CD4-positive, alpha-beta T cell treated with Interleukin-4 for 4 hours (primary cell): ENCODE measurements at places on chromosomes 1 and 21.
A peak's percentile ranks its signal among the peaks of the same experiment; 100 is the strongest.

GRCh38 chr1:168958562-168959289 is 147.8 kb upstream of the ATP1B1 start:
- DNase-seq: no peak

GRCh38 chr1:3000671-3001470 is 20.4 kb upstream of the ACTRT2 start:
- no peak for DNase-seq

- no peak for DNase-seq
Measured at GRCh38 chr1:216805233-216805632, 82.0 kb upstream of the ESRRG start.

- no peak for DNase-seq
Measured at GRCh38 chr21:25506261-25506660, 101.0 kb downstream of the MRPL39 start.

- no peak for DNase-seq
Measured at GRCh38 chr1:201933840-201934430, 12.4 kb downstream of the LMOD1 start.

GRCh38 chr1:50421366-50421748 is 1.9 kb downstream of the DMRTA2 start:
- DNase-seq: no peak

DNA sequence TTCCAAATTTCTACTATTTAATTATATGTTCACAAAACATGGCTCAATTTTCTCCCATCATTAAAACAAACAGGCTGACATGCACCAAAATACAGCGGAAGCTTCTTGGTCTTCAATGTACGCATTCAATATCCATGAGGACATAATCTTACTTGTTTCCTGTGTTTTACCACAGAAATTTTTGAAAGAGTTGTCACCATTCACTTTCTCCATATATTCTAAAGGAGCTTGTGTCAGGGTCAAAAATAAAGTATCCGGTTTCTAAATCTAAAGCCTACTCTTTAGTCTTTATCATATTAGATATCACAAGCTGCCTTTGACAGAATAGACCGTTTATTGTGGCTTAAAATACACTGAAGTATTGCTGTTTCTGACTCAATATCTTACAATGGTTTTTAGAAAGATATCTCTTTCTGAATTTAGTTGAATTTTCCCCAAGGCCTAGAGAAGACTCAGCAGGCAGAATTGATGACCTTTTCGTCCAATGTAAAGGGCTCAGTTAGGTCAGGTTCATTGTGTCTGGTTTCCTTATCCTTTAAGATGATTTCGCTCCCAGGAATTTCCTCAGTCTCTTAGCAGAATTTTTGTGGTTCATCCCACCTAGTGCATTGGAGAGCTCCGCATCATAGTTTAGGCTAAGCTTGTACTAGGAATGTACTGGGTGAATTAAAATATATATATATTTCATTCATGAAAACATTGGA is 717.2 kb downstream of the NCAM2 start:
- DNase-seq: no peak

- no peak for DNase-seq
Measured at GRCh38 chr1:197843401-197843800, 59.0 kb upstream of the C1orf53 start.

- peak; percentile 31 for DNase-seq
Measured at GRCh38 chr1:160767395-160768294, 28.3 kb upstream of the LY9 start.

DNA sequence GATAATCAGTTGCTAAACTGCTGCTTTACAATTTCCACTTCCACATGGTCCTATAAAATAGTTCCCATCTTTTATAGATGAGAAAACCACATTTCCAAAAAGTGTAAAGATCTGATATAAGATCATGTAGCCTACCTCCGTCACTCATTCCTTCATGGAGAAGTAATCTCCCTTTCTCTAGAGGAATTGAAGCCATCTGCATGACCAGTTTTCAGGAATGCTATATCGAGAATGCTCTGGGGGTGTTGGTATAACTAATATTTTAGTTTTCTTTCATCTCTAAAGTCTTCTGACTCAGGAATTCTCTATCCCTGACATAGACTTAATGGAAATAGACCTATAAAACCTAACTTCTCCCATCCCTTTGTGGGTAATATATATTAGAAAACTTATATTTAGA is 173.0 kb upstream of the UBE2U start:
- no peak for DNase-seq

- DNase-seq: no peak
Measured at GRCh38 chr1:202230061-202230938, 36.7 kb downstream of the LGR6 start.

DNA sequence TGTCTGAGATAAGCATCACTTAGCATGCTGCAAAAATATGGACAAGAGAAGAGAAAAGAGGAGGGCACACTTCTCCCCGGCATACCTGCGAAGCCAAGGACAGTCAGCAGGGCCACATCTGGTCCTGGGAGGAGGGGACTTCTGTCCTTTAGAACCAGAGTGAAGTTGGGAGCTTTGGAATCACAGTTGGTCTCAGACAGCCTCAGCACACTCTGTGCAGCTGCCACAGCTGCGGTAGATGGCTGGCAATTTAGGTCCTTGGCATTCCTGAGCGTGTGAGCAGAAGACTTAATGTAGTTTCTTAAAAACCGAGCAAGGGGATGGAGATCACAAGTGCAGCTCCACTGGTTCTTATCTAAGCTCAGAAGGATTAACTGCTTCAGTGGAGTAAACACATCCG is 32.3 kb downstream of the LRRC53 start:
- no peak for DNase-seq

DNA sequence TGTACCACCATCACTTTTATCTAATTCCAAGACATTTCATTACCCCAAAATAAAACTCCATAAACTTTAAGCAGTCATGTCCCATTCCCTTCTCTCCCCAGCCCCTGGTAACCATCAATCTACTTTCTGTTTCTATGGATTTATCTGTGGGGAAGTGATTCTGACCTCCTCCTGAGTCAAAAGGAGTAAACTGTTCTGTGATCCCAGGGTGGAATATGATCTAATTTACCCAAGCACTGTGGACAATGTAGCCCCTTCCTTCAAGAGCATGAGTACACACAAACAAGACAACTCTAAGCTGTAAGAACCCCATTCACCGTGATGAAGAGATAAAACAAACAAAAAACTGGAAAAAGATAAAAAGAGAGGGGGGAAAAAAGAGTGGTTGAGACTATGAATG is 77.9 kb downstream of the PLPP3 start:
- no peak for DNase-seq

GRCh38 chr21:34836103-34836932 is 167.5 kb downstream of the CLIC6 start:
- DNase-seq: no peak
